ENCODE measurements at places on chromosomes 6 and 20.

- no peak for DNase-seq
These were observed 80.5 kb downstream of the SMLR1 start for GRCh38 chr6:130907687-130908086.

DNA sequence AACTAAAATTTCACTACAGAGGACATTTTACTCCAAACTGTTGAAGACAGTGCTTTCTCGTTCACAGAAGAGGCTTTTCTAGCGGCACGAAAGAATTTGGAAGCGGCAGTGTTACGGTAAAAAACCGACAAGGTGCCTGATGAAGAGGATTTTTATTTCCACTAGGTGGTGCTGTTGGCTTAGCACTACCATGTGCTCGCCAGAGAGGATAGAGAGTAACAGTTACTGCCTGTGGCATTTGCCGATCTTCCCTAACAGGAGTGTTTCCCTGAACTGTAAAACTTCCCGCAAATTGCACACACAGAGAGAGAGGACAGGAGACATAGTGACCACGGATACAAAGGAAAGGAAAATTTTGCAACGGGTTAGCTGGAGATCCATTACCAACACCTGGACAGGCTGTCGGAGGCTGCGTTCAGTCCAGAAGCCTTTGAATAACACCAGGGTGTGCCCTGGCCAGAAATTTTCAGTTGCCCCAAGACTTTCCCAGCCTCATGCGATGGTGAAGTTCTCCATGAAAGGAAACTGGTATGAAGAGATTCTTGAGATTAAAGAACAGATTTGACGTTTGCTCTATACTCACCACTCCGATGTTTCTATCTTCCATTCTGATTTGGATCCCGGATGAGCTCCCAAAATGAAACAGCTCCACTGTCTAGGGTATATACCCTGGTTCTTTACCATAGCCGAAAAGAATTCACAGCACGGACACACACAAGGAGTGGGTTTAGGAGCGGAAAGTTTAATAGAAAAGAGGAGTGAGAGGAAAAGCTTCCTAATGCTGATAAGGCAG, 48.1 kb downstream of the HLA-DPB1 start:
- DNase-seq, result no peak

- DNase-seq, result no peak
These were observed 95.1 kb downstream of the IRAK1BP1 start for GRCh38 chr6:78962448-78962847.

DNA sequence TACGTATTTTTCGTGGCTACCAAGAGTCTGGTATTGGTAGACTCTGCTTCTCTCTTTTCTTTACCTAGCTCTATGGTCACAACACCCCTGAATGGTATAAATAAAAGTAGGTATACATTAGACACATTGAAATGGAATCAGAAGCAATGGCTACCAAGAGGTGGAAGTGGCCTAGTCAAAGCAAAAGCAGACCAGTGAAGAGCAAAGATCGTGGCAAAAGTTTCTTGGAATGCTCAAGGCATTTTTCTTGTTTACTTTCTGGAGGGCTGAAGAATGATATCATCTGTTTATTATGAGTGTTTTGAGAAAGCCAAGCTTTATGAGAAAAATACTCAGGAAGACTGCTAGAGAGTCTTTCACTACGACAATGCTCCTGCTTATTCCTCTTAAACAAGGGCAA, 28.6 kb upstream of the MOCS1 start:
- DNase-seq, result no peak

- DNase-seq, result no peak
These were observed 131.7 kb downstream of the PLCB4 start for GRCh38 chr20:9200620-9201019.
